ENCODE measurements at places on chromosomes 3 and 15. TPM values are rescaled to one million over a fixed set of nuclear protein-coding genes. Genes with fewer than 3 reads are reported as not detected.

DNA sequence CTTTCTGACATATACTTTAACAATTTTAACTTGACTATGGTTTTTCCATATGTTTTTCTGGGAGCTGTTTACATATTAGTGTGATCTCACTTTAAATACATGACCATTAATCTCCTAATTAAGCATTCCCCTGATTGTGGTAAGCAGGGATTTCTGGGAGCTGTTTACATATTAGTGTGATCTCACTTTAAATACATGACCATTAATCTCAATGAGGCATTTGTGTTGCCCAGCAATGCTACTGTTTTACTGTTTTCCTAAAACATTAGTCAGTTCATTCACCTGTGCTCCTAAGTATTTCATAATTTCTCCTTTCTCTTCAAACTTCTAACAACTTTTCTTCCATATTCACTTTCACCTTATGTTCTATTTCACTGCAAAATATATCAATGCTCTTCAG is 3.6 kb upstream of the GRAMD1C start:
- DNase-seq: no peak

DNA sequence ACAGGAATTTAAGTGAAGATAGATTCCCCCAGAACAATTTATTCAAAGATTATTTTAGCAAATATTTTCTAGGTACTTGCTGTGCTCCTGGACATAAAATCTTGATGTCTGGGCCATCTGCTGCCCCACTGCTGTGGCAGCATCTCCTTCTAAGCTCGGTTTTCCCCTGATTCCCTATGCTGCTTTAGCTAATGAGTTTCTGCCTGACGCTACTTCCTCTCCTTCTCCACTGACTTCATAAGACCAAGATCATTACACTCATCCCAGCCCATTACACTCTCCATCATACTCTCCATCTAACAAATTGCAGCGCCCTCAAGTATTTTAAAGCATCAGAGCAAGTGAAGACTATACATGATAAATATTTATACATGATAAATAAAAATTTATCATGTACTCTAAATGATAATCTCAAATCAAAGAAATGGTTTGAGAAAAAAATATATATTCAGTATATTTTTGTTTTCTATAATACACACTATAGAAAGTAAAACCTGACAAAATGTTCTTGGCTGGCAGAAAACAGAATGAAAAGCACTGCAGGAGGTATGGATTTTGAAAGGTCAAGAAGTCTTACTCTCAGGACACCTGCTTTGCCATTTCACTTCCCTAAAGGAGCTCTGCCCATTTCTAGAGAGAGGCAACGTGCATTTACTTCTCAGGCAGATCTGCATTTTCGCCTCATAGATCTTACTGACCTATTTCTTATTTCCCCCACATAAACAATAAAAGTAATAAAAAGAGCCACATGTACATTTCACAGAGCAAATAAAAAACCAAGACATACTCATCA is 232.0 kb downstream of the KCNMB2 start:
- DNase-seq: no peak

MYL3 gene
- total RNA-seq: 6.8 TPM

TMIE gene
- 0.68 TPM for total RNA-seq

IL17RD gene
- total RNA-seq: 27.5 TPM
